ENCODE measurements at places on chromosomes 3 and 15.
A peak's percentile ranks its signal among the peaks of the same experiment; 100 is the strongest.

- no peak for DNase-seq
These were observed 750.6 kb downstream of the AGBL1 start for GRCh38 chr15:86830304-86830703.

DNA sequence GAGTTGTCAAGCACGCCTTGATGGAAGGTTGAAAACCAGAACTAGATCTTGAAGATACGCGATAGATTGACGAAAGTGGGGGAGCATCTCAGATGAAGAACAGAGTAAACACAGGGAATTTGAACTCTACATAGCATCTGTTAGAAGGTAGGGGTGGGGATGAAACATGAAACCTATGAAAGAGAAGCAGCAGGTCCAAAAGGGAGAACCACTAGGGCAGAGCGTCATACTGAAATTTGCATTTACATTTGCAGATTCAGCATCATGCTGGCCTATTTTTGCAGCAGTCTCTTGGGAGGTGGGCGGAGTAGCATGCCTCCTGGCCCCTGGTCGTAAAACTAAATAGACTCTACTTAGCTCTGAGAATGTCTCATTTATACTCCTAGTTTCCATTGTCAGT, 46.1 kb upstream of the RASGRP1 start:
- DNase-seq: no peak

- DNase-seq: peak; percentile 58
These were observed 25.1 kb downstream of the C3orf18 start for GRCh38 chr3:50542177-50543034.

DNA sequence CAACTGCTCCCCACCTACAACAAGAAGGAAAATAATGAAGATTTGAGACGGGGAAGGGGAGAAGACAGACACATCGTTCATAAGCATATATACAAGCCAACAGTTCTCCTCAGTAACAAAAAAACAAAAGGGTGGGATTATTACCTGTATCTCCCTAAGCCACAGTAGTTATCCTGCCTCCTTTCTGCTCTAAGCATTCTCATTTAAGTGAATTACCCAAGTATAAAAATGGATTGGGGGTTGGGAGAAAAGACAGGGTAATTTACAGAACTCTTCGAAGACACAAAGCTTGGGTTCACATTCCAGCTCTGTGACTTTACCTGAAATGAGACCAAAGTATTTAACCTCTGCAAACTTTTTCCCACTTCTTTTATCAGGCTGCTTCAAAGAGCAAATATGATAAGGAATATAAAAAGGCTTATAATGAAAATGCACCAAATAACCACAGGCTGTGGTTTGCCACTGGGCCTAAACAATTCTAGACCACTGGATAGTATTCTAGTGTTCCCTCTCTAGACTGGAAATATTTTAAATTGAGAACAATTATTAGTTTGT, 64.4 kb downstream of the UACA start:
- DNase-seq: no peak

DNA sequence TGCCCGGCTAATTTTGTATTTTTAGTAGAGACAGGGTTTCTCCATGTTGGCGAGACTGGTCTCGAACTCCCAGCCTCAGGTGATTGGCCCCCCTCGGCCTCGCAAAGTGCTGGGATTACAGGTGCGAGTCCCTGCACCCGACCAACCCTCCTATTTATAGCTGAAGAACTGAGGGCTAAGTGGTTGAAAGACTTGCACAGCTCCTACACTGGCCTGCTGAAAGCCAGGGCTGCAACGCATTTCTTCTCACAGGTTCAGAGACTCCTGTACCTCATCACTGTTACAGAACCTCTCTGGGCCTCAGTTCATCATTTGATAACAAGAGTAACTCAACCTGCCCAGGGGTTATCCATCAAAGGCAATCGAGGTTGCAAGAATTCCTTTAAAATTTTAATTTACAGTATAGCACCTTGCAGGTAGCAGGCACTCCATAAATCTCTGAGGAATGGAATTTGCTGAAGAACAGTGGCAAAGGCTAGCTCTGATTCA, 626.5 kb upstream of the TBL1XR1 start:
- DNase-seq: no peak

GRCh38 chr15:100022391-100022790, 289.2 kb upstream of the LYSMD4 start:
- DNase-seq: no peak

DNA sequence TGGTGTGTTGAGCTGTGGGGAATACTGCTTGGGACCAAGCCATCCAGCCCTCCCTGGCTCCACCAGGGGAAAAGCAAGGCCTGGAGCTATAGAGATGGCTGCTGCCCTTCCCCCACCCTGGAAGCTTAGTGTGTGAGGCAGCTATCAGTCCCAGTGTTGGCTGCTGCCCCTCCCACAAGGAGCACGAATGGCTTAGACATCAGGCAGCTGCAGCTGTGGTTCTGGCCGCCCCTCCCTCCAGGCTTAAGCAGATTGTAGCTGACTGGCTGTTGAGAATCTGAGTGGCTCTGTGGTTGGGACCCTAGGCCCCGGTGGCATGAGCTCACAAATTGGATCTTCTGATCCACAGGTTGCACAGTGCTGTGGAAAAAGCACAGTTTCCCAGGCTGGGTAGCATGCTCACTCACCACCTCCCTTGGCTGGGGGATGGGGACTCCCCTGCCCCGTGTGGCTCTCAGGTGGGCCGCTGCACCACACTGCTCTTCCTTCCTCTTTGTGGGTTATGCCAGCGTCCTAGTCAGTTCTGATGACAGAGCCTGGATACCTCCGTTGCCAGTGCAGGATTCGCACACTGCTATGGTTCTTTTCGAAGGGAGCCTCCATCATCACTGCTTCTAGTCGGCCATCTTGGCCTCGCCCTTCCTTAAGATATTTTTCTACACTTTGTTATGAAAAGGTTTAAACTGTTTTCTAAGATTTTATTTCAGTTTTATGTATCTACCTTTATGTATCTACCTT, 21.2 kb upstream of the SUCNR1 start:
- DNase-seq: no peak

DNA sequence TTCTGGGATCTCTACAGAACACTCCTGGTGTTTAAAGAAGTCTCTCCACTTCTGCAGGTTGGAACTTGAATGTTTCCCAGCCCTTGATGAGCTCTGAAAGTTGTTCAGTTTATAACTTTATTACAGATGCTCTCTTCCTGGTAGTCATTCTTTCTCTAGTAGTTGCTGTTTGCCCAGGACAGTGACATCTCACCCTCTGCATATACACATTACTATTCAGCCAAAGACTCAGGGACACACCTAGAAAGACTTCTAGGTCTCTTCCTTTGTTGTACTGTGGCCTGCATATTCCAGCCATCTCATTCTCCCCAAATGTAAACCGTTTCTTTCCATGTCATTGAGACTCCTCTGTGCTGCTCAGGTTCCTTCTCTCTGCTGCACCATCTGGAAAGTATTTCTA, 76.7 kb downstream of the MITF start:
- no peak for DNase-seq

DNA sequence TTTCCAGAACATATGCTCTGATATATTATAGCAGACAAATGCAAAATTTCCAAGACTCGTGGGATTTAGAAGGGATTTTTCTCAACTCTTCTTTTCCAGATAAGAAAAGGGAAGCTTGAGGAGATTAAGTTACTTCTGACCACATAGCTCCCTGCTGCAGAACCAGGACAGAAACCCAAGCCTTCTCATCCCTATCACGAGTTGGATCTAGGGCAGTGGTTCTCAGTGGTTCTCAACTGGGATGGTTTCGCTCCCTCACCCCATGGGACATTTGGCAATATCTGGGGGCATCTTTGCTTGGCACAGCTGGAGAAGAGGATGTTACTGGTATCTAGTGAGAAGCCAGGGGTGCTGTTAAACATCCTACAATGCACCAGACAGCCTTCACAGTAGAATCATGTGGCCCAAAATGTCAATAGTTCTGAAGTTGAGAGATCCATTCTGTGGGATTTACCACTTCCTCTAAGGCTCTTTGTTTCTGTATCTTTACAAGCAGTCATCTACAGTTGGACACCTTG, 64.2 kb downstream of the LIPC start:
- no peak for DNase-seq

- no peak for DNase-seq
These were observed 145.9 kb downstream of the OR4M2 start for GRCh38 chr15:22226034-22226790.

Data from stimulated activated CD4-positive, alpha-beta T cell treated with anti-CD3 and anti-CD28 coated beads, Interleukin-12 subunit alpha, Interleukin-12 subunit beta, amount 100 ng/mL, for 4 hours (primary cell).